ENCODE measurements at places on chromosomes 3 and 15.
A peak's percentile ranks its signal among the peaks of the same experiment; 100 is the strongest.

- no peak for DNase-seq
Observed at GRCh38 chr15:62802612-62803011, 239.9 kb upstream of the TPM1 start.

DNA sequence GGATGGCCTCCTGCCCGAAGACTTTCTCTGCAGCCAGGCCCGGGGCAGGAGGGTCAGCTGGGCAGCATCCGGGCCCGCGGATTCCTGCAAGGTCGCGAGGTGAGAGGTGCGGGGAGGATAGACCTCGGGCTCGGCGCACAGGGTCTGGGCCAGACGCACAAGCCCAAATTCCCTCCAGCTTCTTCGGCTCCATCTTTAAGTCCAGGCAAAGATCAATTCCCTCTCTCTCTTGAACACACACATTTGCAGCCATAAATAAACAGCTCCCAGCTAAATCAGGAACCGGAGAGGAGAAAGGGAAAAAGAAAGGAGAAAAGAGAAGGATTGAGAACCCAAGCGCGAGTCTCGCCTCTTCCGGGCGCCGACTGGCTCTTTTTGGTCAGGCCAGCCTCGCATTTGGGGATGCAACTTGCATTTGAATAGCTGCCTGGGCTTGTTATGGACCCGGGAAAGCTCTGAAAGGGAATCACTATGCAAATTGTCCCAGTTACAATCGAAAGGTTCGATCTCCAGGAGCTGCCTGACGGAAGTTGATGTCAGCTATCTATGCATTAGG lies 14.5 kb upstream of the ONECUT1 start:
- DNase-seq, result no peak

- DNase-seq, result peak; percentile 68
Observed at GRCh38 chr3:42839616-42840015, 30.4 kb downstream of the ACKR2 start.

- no peak for DNase-seq
Observed at GRCh38 chr3:187958432-187959003, 195.4 kb upstream of the LPP start.

DNA sequence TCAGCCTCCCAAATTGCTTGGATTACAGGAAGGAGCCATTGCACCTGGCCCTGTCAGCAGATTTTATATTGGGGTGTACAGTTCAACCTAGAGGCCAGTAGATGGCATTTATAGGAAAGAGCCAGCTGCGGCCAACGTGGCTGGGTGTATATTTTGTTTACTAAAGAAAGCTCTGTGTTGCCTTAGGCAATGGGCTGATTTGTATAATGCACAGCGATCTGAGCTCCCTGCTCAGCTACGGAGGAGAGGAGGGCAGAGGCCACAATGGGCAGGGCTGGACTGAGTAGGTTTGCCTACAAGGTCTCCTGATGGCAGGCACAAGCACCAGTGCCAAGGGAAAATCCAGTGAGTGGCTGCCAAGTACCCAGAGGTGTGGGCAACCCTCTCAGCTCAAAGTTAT lies 282.4 kb downstream of the ARPP21 start:
- no peak for DNase-seq

DNA sequence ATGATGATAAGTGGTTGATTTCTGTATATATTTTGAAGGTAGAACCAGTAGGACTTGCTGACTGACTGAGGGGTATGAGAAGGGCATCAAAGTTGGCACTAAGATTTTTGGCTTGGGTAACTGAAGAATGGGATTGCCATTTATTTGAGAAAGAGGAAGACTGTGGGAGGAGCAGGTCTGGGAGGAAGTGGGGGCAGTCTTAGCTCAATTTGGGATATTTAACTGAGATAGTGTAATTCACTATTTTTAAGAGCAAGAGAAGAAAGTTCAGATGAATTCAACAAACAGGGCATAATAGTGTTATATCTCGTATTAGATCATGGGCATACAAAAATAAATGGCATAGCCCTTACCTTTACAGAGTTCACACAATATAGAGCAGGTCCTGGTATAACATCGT lies 1.7 kb downstream of the BUB1B start:
- DNase-seq, result no peak
